ENCODE measurements at places on chromosomes 1 and 21. TPM values are rescaled to one million over a fixed set of nuclear protein-coding genes. Genes with fewer than 3 reads are reported as not detected.

The BGLAP gene
- total RNA-seq, result not detected

The AVPR1B gene
- total RNA-seq, result not detected

The KLHDC8A gene
- total RNA-seq, result 6.6 TPM

The FCRL2 gene
- total RNA-seq, result not detected

The LMNA gene
- 60.4 TPM for total RNA-seq

The TAS1R3 gene
- 1.1 TPM for total RNA-seq

The S100A7 gene
- not detected for total RNA-seq

The TRIM58 gene
- total RNA-seq, result 2.4 TPM

The FMOD gene
- 12.4 TPM for total RNA-seq

The EDARADD gene
- total RNA-seq, result 0.32 TPM

The CFAP126 gene
- total RNA-seq, result 1.1 TPM

The SIM2 gene
- total RNA-seq, result 0.28 TPM

The ESRRG gene
- 21.0 TPM for total RNA-seq

The SPRR2A gene
- not detected for total RNA-seq

The ERVH48-1 gene
- total RNA-seq, result not detected

The COL16A1 gene
- 160 TPM for total RNA-seq

The TBX15 gene
- 0.69 TPM for total RNA-seq

The NPPA gene
- 1.5 TPM for total RNA-seq

The HSD3B2 gene
- total RNA-seq, result not detected

The OVAAL gene
- total RNA-seq, result not detected

The NTMT2 gene
- total RNA-seq, result not detected

The IL22RA1 gene
- total RNA-seq, result not detected

The TMEM269 gene
- total RNA-seq, result not detected

The DMRTA2 gene
- total RNA-seq, result 0.71 TPM

The TMEM200B gene
- 3.2 TPM for total RNA-seq

The KIAA1614 gene
- 16.0 TPM for total RNA-seq

Measured in dorsolateral prefrontal cortex (tissue), 122 donors.